ENCODE measurements at places on chromosomes 5 and 9.

DNA sequence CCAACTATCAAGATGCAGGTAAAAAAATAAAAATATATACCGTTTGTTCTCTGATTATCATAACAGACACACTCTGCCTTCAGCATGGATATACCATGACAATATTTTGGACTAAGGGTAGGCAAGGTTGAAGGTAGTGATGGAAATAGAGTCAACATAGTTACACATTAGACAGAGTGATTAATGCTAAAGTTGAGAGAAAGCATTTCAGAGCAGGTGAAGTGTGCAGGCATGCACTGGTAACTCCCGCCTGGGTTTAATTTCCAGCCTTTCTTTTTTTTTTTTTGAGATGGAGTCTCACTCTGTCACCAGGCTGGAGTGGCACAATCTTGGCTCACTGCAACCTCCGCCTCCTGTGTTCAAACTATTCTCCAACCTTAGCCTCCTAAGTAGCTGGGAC lies 458.5 kb downstream of the TLR4 start:
- no peak for DNase-seq

DNA sequence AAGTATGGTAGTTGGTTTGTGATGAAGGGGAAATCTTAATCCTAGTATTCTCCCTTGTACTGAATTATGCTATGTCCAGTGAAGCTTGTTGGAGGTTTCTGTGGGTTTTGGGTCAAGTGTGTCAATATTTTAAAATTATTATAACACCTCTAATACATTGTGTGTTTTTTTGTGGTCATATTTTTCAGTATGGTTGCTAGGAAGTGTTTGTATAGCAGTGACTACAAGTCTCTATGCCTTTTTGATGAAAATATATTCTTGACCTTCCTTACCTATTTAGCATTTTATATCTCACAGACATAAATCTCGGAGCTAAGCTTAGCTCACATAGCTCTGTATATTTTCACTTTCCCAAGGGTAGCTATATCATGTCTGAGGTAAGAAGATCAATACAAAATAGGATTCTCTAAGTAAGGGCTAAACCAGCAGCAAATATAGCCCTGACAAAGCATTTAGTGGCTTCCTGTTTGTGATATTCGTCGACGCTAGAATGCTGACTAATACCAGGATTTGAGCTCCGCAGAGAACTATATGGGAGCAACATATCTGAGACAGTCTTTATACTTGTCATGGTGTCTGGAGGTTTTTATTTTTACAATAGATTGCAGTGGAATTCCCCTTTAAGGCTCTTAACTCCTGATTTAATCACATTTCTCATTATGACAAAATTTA lies 82.3 kb downstream of the MACIR start:
- no peak for DNase-seq

DNA sequence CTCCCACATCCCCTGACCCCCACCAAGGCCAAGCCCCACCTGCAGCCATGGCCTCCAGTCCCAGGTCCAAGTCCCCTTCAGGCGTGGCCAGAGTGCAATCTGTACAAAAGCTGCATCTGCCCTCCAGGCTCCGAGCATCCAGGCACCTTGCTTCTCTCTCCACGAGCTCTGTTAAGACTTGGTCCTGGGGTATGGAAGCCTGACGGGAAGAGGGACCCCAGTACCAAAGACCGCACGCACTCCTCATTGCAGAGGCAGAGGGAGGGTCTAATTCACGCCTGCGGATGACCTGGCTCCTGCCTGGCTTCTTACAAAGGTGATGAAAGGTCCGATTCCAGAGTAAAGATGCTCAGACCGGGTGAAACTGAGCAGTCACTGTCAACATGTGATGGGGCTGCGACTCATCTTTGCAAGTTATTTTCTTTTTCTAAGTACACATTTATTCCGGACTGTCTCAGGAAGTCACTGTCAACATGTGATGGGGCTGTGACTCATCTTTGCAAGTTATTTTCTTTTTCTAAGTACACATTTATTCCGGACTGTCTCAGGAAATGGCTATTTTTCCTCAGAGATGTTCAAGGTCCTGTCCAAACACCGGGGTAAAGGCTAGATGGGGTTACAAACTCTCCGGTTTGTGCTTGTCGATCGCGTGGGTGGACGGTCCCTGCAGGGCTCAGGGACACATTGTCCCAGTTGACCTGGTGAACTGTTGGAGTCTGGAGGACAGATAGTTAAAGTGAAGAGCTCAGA lies 252.0 kb upstream of the IRX4 start:
- no peak for DNase-seq

- no peak for DNase-seq
Observed at GRCh38 chr5:108876451-108876850, 128.8 kb downstream of the FER start.

DNA sequence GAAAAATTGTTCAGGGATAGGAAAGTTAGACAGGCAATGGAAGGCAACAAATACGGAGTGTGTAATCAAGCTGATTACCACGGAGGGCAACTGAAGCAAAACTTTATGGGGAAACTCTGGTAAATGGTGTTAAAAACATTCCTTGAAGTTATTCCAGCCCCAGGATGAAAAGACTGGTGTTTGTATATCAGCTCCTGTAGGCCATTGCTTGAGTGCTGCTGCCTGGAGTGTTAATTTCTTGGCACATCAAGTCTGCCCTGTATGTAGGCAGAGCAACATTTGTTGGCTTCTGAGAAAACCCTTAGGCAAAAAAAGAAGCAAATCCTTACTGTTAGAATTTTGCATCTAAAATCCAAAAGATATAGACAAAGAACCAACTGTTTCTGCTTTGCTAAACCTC lies 686.5 kb upstream of the ACO1 start:
- DNase-seq: no peak

GRCh38 chr5:180600554-180601041 lies 9.3 kb upstream of the SCGB3A1 start:
- DNase-seq: no peak

- no peak for DNase-seq
Observed at GRCh38 chr5:5700549-5700948, 278.1 kb downstream of the ICE1 start.
